ENCODE measurements at places on chromosomes 2 and 18. TPM values are rescaled to one million over a fixed set of nuclear protein-coding genes. Genes with fewer than 3 reads are reported as not detected.

RUFY4 gene
- 0.23 TPM for total RNA-seq

THOC1 gene
- 97.8 TPM for total RNA-seq

KIF1A gene
- total RNA-seq, result 358 TPM

INO80D gene
- 20.8 TPM for total RNA-seq

POU3F3 gene
- 87.0 TPM for total RNA-seq

TPO gene
- 0.23 TPM for total RNA-seq

SPP2 gene
- not detected for total RNA-seq

FSIP2 gene
- total RNA-seq, result 2.3 TPM

PLB1 gene
- total RNA-seq, result 10.6 TPM

RAB27B gene
- 118 TPM for total RNA-seq

TSPYL6 gene
- total RNA-seq, result 0.23 TPM

ACTG2 gene
- 0.23 TPM for total RNA-seq

GPR55 gene
- not detected for total RNA-seq

SLC23A3 gene
- 0.23 TPM for total RNA-seq

SLC16A14 gene
- total RNA-seq, result 66.9 TPM

EPC2 gene
- 72.7 TPM for total RNA-seq

IL1R2 gene
- not detected for total RNA-seq

GALNT14 gene
- total RNA-seq, result 20.5 TPM

LRP1B gene
- 78.0 TPM for total RNA-seq

ASB18 gene
- 1.6 TPM for total RNA-seq

CHRNG gene
- total RNA-seq, result not detected

CTIF gene
- total RNA-seq, result 65.3 TPM

GPBAR1 gene
- not detected for total RNA-seq

RND3 gene
- 176 TPM for total RNA-seq

CAPN14 gene
- total RNA-seq, result 0.69 TPM

MYL12B gene
- total RNA-seq, result 158 TPM

ITGA4 gene
- total RNA-seq, result 5.3 TPM

CHRND gene
- 0.23 TPM for total RNA-seq

C2orf49 gene
- 36.9 TPM for total RNA-seq

STARD7 gene
- 148 TPM for total RNA-seq

MROH2A gene
- total RNA-seq, result under 0.01 TPM

ZSWIM2 gene
- total RNA-seq, result 0.23 TPM

GREB1 gene
- total RNA-seq, result 15.0 TPM

KIAA2012 gene
- 2.5 TPM for total RNA-seq

CD8A gene
- 1.6 TPM for total RNA-seq

SLC9A4 gene
- 0.69 TPM for total RNA-seq

CD207 gene
- total RNA-seq, result not detected

TMEM247 gene
- not detected for total RNA-seq

IL1RN gene
- not detected for total RNA-seq

GCG gene
- not detected for total RNA-seq

IL36RN gene
- not detected for total RNA-seq

ANKRD62 gene
- 0.23 TPM for total RNA-seq

ALK gene
- 21.0 TPM for total RNA-seq

CNTNAP5 gene
- total RNA-seq, result 66.2 TPM

RAX gene
- total RNA-seq, result 0.23 TPM

CGREF1 gene
- total RNA-seq, result 28.8 TPM

C2orf80 gene
- total RNA-seq, result 38.1 TPM

CROCC2 gene
- 1.4 TPM for total RNA-seq

COL6A3 gene
- total RNA-seq, result 14.1 TPM

DNAJC5G gene
- total RNA-seq, result 0.23 TPM

APLF gene
- total RNA-seq, result 17.8 TPM

UGT1A3 gene
- total RNA-seq, result not detected

IL36B gene
- total RNA-seq, result not detected

PLCD4 gene
- total RNA-seq, result 1.4 TPM

FOXD4L1 gene
- 0.69 TPM for total RNA-seq

DNER gene
- 289 TPM for total RNA-seq

RSAD2 gene
- total RNA-seq, result 3.2 TPM

RGPD4 gene
- 0.23 TPM for total RNA-seq

All from diencephalon (tissue), 1 donor.